Endodermal cell (in vitro differentiated cells): ENCODE measurements at places on chromosomes 3 and 15. TPM values are rescaled to one million over a fixed set of nuclear protein-coding genes. Genes with fewer than 3 reads are reported as not detected.

DNA sequence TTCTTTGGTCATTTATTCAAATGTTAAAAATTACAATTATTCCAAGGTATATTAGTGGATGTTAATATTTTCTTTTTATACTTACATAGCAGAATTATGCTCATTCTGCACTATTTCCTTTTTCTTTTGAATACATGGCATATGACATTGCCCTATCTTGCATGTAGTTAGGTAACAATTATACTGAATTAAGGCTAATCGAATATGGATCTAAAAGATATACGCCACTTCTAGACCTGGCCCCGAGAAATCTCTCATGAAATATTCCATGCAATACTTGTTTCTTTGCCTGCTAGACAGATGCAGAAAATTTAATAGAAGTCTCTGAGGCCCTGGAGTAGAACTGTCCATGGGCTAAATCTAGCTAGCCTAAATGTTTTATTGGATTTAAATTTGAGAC, 493.4 kb downstream of the OTOL1 start:
- DNase-seq = no peak

DNA sequence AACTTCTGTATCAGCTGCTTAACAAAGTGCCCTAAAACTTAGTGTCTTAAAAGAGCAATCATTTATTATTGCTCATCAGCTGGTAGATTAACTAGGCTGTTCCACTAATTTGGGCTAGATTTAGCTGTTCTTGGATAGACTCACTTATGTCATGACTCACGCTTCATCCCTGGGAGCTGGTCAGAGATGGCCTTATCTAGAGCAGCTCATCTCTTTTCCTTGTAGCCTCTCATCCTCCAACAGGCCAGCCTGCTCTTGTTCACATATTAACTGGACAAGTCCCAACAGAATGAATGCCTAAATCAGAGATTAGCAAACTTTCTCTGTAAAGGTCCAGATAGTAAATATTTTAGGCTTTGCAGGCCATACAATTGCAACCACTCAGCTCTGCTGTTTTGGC, 66.9 kb upstream of the PLAAT1 start:
- DNase-seq = no peak

- DNase-seq = no peak
These were observed 746.7 kb downstream of the NAALADL2 start for GRCh38 chr3:175605851-175606250.

DNA sequence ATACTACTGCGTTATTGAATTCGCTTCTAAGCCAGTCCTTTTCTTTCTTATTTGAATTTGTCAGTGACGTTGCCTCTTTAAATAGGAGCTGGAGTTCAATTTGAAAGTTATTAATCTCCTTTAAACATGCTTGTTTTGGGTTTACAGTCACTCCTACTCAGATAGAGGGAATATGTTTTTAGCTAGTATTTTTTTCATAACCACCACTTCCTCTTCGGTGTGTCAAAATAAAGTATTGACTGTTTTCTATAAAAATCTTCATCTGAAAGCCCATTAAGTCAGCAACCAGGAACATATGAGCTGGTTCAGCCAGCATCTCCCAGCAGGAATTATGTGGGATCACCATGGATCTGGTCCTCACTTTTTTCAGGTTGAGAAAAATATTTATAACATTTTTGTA, 772.9 kb downstream of the DIPK2A start:
- DNase-seq = no peak

The SATB1 gene
- 31.5 and 32.5 TPM in 2 replicates for total RNA-seq

GRCh38 chr3:178002113-178002512, 534.1 kb upstream of the KCNMB2 start:
- no peak for DNase-seq

DNA sequence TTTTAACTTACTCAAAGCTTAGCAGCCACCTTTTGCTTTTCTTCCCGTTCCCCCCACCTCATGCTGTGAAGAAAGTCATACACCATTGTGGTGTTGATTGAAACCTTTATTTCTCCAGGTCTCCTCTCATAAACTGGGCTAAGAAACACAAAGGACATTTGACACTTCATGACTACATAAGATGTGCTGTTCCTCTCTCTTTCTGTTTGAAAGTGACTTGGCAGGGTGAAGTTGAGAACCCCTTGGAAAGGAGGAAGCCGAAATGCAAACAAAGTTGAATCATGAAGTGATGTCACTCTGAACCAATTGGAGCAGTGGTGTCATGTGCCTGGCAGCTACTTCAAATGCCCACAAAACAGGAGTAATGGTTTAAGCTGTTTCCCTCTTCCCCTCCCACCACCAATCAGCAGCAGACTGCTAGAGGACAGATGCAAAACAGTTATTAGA, 174.7 kb downstream of the IGF1R start:
- DNase-seq = peak; percentile 89
